Muscle of back (tissue), 13 donors: ENCODE measurements at places on chromosomes 3 and 15.

DNA sequence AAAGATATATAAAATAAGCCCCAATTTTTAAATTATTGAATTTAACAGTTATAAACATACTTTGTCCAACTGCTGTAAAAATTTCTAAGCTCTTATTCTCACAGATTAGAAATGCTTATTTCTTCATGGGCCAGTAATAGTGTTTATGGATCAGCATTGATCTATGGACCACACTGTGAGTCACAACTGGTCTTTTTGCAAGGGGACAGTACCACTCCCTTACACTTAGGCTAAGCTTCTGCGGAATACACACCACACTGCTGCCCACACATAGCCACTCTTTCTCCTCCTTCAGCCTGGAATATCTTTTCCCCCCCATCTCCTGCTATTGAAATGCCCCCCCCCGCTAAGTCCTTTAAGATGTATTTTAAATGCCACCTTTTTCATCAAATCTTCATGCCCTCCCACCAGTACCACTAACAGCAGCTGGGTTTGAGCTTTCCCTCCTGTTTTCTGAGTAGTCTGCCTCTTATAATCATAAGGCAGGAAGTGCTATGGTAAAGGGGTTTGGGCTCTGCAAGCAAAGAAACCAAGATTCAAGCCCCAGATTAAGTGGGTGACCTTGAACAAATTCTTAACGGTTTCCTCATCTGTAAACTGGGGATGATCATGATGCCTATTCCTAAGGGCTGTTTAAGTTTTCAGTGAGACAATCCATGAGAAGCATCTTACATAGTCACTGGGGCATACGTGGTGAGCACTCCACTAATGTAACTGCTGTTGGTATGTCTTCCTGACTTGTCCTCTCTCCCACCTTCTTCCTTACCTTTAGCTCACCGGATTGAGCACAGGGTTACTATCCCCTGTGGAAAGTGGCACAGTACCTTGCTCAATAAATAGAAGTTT is 69.2 kb downstream of the DCUN1D1 start:
- DNase-seq: no peak

- no peak for DNase-seq
Measured at GRCh38 chr3:14440531-14441239, 38.3 kb downstream of the SLC6A6 start.

GRCh38 chr3:148828136-148828690 is 602 bp downstream of the CPB1 start:
- DNase-seq: peak; percentile 23

- peak; percentile 49 for DNase-seq
Measured at GRCh38 chr15:29821416-29822099, 710 bp downstream of the TJP1 start.

DNA sequence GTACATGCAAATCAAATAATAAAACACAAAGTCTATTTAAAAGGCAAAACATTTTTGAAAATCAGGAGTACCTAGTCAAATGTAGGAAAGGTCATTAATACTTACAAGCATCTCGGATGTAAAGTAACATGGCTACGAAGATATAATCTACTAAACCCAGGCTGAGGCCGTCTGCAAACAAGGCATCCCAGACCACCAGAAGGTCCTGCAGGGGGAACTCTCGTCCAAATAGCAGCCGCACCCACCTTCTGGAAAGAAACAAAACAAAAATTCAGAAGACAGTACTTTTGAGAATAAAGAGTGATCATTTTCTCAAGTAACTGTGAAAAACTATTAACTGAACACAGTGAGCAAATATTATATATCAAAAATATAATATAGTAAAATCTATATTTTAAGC is 423.1 kb downstream of the PLCL2 start:
- DNase-seq: no peak

GRCh38 chr3:124298301-124298700 is 306.4 kb upstream of the ROPN1 start:
- no peak for DNase-seq

DNA sequence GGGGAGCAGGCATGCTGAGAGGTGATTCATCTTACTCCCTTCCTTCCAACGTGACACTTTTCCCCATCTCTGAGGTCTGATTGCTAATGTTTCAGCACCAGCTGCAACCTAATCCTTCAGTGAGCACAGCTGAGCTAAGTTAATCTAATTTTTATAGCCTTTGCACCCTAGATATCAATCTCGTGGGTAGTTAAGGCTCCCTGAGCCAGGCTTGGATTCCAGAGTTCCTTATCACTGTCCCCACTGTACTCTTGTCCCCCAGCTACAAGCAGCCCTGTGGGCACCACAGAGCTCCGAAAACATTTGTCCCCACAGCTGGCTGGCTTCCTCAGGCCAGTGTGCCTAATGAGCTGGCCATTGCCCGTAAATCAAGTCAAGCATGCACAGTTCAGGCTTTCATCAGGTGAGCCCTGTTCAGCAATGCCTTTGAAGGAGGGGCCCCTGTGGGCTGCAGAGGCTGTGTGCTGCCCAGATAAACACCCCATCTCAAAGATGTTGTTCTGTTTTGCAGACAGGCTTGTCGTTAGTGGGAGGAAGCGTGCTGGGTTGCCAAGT is 376.9 kb upstream of the RASGRP1 start:
- DNase-seq: peak; percentile 18

GRCh38 chr3:155525324-155525833 is 219.5 kb downstream of the PLCH1 start:
- no peak for DNase-seq

GRCh38 chr3:126998728-126999127 is 15.8 kb downstream of the PLXNA1 start:
- DNase-seq: no peak

- DNase-seq: no peak
Measured at GRCh38 chr3:21654241-21654640, 96.8 kb downstream of the ZNF385D start.

GRCh38 chr3:64490180-64490724 is 197.5 kb downstream of the ADAMTS9 start:
- no peak for DNase-seq

- DNase-seq: no peak
Measured at GRCh38 chr3:139764069-139764905, 86.5 kb upstream of the NMNAT3 start.

DNA sequence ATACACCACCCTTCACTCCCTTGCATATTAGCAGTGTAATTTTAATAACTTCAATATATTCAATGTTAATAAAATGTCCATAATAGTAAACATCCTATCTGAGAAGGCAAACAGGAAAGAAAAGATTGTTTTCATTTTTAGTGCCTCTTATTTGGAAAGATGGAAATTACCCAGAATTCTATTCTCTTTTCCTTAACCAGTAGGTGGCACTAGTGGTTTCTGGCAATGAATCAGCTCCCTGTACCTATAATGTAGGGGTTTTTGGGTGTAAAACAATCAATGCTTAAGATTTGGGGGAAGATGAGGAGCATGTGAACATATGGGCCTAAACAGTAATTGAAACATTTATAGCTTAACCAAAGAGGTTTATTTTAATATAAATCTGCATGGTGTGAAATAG is 5.7 kb upstream of the SEMA6D start:
- no peak for DNase-seq

- DNase-seq: peak; percentile 66
Measured at GRCh38 chr3:14841836-14842235, 23.1 kb downstream of the FGD5 start.

GRCh38 chr3:154794814-154795445 is 285.2 kb upstream of the MME start:
- no peak for DNase-seq

GRCh38 chr15:101684384-101684783 is 32.2 kb upstream of the TM2D3 start:
- no peak for DNase-seq

- no peak for DNase-seq
Measured at GRCh38 chr3:52257911-52258310, 12.4 kb downstream of the PPM1M start.

GRCh38 chr3:192834428-192834827 is 83.2 kb downstream of the MB21D2 start:
- DNase-seq: no peak

- no peak for DNase-seq
Measured at GRCh38 chr15:92149465-92149864, 244.2 kb upstream of the ST8SIA2 start.

DNA sequence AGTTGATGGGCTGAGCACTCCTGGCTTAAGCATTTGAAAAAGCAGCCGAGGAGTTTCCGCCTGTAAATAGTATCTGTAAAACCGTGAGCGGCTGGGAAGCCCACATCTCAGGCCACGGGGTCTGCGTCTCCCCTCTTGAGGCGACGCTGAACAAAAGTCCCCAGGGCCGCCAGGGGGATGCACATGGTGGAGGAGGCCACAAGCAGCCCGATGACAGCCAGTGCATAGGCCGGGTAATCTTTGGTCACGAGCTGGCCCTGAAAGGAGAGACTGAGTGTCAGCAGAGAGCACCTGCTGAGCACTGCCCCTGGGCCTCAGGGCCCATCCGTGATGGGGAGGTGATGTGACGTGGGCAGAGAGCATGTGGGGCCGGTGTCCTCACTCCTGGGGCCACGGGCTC is 37.5 kb downstream of the SLC6A20 start:
- DNase-seq: no peak

DNA sequence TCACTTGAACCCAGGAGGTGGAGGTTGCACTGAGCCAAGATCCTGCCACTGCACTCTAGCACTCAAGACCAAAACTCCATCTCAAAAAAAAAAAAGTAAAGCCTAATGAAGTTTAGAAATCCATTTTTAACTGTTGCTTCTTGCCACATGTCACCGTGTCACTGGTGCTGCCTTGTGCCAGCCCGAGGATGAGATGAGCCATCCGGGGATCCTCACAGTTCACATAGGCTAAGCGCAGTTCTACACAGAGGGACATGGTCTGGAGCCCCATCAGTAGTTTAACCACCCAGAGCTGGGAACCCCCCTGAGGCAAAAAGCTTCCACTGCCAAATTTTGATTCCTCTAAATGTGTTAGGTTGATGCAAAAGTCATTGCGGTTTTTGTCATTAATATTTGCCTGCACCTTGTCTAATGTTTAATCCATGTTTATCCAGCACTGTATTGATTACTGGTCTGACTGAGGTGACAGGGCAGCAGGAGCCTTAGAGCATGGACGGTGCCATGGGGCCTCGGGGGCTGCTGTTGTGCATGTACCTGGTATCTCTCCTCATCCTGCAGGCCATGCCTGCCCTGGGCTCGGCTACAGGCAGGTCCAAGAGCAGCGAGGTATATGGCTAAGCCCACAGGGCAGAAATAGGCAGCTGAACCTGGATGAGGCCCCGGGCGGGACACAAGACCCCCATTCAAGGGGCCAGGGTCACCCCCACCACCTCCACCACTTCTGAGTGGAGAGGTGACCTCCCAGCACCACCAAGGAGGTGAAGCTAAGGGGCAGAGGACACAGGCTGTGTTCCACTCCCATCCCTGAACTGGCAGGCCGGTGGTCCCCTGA is at the start of gene ITIH1:
ITIH1 (plus strand) TSS at position 473 of the 832 bp plus-strand sequence; CDS start at position 490, 17 bp downstream.
- no peak for DNase-seq

DNA sequence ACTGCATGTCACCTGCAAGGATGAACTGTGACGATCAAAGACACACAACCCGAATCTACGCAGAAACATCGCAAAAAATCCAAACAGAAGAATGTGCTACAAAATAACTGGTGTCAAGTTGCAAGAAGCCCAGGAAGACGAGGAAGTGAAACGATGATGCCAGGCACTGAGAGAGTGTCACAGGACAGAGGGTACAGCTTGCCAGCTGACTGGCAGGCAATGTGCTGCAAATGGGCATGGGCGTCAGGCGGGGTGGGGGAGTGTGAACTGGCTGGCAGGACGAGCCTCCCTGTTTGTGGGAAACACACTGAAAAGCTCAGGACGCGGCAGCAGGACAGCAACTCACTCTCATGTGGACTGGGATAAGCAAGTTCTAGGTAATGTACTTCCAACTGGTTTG is 28.9 kb upstream of the OCA2 start:
- no peak for DNase-seq

GRCh38 chr15:27017168-27017809 is 46.3 kb downstream of the GABRG3 start:
- DNase-seq: peak; percentile 80
